CMK (cell line): ENCODE measurements at places on chromosomes 6 and 20.

- DNase-seq: no peak
Observed at GRCh38 chr20:57082357-57082945, 184.0 kb downstream of the BMP7 start.

- DNase-seq: no peak
Observed at GRCh38 chr6:15627821-15628220, 35.0 kb downstream of the DTNBP1 start.

DNA sequence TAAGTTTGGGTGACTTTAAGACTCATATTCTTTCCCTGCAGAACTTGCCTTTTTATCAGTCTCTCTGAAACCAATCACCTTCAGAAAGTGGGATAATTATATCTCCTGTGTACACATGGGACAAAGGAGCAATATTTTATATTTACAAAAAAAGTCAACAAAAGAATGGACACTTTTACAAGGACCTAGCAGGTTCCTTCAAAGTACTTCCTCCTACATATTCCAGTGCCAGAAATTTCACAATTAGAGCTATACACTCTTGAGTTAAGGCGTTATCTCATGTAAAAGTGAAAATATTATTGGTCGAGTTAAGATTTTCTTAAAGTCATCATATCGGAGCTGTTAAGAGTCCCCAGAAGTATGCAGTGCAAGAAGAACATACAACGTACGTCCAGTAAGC lies 98.9 kb upstream of the MAFB start:
- DNase-seq: no peak

GRCh38 chr6:159213405-159213804 lies 44.2 kb downstream of the FNDC1 start:
- DNase-seq: no peak

- DNase-seq: no peak
Observed at GRCh38 chr6:161701056-161701455, 427.2 kb upstream of the AGPAT4 start.

- DNase-seq: no peak
Observed at GRCh38 chr20:15767586-15767985, 805.7 kb downstream of the KIF16B start.

DNA sequence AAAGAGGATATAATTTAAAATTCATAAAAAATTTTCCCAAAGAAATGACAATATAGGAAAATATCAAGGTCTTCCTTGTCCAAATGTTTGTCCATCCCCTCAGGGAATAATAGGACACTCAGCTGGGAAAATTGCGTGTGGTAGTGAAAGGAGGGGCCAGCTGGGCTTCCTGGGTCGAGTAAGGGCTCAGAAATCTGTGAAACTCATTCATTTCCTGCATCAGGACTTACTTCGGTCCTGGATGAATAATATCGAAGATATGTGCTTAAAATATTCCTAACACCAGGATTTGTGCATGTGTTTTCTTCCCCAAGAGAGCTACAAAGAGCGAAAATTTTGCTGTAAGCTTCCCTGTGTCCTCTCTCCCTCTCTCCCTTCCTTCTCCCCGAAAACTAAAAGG lies 118.2 kb upstream of the GJE1 start:
- DNase-seq: no peak

GRCh38 chr20:24084281-24084680 lies 95.7 kb upstream of the GGTLC1 start:
- no peak for DNase-seq

- DNase-seq: no peak
Observed at GRCh38 chr6:133768656-133769295, 120.1 kb upstream of the TCF21 start.
